ENCODE measurements at places on chromosomes 5 and 9.
A peak's percentile ranks its signal among the peaks of the same experiment; 100 is the strongest.

DNA sequence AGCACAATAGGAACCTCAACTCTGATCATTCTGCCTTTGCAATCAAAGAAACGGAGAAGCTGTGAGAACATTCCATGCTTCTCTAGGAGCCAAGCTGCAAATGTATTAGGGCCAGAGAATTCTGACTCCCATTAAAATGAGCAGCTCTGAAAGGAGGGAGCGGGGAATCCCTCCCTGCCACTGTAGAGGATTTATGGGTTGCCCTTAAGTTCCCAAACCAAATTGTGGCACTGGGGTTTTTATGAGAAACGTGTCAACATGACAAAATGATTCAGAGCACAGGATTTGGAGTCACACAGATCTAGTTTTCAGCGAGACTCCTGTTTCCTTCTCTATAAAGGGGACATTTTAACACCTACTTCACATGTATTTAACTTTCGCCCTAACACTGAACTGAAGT, 1.8 kb downstream of the IL6ST start:
- no peak for DNase-seq

DNA sequence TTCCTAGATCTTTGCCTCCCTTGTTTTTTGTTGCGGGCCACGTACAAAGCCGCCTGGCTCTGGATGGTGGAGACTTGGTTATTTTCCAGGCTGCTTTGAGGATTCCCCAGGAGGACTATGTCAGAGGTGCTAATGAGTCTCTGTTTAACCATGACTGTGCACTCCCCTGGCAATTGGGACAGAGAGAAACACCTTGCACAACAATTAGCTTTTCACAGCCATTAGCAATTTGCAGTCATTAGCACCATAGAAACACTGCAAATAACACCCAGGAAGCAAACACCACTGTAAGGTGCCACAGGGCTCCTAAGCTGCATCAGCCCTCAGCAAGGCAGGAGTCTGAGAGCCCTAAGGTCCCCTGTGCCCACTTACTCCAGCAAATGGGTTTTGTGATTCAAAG, 201.0 kb upstream of the VLDLR start:
- no peak for DNase-seq

DNA sequence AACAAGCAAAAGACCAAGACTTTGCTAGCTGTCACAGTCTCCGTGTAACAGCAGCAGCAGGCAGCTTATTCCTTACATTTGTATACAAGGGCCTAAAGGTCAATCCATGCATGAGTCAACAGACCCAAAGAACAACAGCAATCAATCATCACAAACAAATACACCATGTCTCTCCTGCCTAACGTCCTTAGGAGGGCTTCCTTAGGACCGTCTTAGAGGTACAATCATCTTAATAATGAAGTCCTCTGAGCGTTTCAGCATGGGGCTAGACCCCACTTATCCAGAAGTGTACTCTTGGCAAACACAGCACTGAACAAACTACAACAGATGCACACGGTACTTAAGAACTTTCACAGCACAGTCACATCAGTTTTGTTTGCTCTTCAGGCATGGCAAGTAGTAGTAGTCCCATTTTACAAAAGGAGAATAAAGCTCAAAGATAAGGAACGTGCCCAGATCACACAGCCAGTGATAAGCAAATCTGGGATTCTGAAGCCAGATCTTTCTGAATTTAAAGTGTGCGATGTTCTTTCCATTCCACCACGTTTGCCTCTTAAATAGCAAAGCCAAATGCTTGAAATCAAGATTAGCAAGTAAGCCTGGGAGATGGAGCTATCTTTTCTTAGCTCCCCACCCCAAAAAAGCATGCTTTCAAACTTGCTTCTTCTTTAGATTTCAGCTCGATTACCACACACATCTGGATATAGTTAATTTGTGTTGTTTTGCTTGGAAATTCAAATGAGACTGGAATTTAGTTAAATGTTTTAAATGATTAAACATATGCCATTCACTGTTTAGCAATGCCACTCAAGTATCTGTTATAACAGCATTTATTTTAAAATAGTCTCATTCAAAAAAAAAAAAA, 24.2 kb downstream of the PSMB7 start:
- no peak for DNase-seq

GRCh38 chr5:92421942-92422341, 1038.8 kb upstream of the ARRDC3 start:
- DNase-seq: no peak

DNA sequence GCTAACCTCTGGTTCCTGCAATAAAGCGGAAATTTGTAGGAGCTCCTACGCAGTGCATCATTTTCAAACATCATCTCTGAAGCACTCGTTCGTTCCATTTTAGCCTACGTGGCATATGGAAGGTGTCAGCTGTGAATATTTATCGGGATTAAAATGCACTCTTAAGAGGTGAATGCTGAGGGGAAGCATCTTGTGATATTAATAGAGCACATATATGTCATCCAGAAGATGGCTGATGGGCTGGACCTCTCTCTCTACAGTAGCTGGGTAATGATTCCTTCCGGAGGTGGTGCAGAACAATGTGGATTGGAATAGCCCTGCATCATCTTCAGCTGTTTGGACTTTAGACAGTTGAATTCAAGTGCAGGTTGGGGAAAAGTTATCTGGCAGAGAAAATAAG, 478.7 kb downstream of the DMAC1 start:
- DNase-seq: no peak

DNA sequence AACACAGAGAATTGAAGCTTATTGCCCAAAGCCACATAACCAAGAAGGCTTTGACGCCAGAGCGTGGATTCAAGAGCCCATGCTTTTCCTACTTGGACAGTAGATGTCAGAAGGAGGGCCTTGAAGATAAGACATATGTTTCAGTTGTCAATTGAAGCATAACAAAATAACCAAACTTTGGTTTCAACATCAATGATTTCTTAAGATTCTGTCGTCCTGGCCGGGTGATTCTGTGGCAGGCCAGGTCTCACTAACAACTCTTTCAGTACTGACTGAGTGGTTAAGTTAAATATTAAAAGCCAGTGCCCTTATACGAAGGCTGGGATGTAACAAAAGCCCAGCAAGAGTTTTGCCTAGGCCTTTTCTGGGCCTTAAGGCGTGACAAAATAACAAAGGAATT, 94.0 kb downstream of the RCL1 start:
- DNase-seq: no peak

DNA sequence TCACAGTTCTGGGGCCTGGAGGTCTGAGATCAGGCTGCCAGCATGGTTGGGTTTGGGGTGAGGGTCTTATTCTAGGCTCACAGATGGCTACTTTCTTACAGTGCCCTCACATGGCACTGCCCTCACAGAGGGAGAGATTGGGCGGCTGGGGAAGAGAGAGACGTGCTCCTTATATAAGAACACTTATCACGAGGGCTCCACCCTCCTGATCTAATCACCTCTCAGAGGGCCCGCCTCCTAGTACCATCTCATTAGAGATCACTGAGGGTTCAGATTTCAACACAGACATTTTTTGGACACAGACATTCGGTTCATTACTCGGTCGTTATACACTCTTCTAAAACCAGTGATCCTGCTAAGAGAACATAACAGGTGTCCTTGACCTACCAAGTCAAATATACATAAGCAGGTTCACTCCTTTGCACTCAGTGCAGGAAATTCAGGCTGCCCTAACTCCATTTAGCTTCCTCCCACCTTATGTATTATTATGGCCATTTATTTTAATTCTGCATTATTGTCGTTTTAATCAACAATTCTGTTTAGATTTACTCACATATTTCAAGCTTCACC, 121.7 kb downstream of the ICE1 start:
- DNase-seq: no peak

DNA sequence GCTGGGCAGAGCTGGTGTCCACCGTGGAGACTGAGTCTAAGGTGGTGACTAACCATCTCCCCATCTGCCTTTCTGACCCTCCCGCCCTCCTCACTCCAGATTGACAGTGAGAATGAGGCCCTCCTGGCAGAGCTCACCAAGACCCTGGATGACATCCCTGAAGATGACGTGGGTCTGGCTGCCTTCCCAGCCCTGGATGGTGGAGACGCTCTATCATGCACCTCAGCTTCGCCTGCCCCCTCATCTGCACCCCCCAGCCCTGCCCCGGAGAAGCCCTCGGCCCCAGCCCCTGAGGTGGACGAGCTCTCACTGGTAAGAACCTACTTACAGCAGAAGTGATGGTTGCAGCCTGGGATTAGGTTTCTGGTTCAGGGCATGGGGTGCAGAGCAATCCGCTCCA, 96.5 kb downstream of the PPARGC1B start:
- no peak for DNase-seq

DNA sequence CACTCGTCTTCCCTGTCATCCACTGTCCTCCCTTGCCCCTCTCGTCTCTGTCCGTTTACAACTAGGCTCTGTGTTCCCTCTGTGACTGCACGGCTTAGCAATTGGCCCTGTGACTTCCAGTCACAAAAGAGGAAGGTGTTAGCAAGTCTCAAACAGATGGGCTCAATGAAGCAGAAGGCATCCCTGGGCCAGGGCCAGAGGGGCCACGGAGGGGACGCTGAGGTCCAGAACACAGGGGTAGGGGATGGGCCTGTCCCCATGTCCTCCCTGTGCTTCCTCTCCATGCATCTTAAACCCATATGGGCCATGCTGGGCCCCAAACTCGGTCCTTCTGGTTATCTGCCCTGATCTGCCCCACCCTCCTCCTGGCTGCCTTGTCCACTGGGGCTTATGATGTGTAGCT, at the start of gene CD72:
TSS of gene CD72 (minus strand) at position 89 of the 403 bp plus-strand sequence. CDS start 110 bp downstream, outside the sequence.
- no peak for DNase-seq

DNA sequence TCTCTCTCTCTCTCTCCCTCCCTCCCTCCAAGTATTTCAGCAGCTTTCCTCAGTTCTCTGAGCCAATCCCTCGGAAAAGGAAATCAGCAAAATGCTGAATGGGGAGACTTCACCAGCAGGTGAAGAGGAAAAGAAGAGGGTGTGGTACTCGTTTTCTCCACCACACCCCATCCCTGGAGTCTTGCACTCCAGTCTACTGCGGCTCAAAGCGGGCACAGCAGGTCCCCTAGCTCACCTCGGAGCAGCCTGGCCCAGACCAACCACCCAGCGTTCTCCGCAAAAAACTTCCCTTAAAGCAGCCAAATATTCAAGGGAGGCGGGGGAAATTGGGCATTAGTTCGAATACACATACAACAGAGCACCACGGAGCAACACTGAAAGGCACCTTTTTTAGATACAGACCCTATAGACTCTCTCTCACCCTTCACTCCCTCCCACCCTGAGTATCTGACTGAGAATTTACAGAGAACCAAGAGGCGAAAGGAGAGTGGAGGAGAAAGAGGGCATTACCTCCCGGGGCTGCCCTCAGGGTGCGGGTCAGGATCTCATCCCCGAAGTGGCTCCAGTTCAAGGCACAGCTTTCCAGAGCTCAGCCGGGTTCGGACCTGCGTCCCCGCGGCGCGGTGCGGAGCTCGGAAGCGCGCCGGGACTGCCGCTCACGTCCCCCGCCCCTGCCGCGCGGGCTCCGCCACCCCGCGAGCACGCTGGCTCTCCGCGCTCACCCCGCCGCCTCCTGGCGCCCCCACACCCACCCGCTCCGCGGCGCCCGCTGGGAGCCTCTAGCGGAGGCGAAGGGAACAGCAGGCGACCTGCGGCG, 1638.5 kb upstream of the C9orf72 start:
- DNase-seq: peak; percentile 25

DNA sequence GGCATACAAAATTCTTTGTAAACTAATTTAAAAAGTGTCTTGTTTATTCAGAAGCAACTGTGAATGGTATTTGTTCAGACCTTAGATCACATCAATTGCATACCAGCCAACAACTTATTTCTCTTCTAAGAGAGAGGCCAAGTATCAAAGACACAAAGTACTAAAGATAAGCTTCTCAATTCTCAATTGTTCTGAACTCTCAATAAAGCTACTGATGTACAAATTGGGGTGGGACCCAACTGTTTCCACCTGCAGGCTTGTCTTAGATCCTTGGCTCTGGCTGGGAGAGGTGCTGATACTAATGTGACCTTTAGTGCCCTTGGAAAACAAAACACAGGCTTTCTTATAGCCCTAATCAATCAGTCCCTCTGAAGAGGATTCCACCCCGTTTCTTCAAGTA, 22.1 kb downstream of the XRCC4 start:
- DNase-seq: no peak

DNA sequence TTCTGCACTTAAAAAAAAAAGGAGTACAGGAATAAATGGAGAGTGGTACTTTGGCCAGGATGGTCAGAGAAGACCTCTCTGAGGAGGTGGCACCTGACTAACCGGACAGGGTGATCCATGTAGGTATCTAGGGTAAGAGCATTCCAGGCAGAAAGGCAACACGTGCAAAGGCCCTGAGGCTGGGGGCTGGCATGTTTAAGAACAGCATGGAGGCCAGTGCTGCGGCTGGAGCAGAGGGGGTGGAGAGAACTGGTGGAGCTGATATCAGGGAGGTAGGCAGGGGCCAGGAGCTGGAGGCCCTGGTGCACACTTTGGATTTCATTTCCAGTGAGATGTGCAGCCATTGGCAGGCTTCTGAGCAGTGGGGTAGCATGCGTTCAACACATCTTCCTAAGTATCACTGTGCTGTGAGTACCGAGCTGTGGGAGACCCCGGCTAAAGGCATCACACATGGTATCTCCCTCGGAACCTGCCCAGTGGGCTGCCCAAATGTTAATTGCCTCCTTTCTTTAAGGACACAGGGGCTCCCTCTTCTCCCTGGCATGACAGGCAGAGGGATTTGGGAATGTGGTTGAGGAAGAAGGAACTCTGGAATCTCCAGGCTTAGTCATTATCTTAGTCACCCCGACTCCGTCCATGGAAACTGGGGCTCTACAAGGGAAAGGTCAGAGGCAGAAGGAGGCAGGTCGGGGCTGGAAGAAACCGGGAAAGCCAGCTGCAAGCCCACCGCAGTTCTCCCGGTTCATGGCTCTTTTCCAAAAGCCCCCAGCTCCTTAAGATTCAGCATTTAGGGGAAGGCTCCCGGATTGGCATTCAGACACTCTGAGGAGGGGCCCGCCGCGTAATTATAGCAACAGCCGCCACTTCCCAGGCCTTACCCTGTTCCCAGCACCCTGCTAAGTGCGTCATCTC, 18.6 kb downstream of the SLC6A7 start:
- DNase-seq: no peak

- DNase-seq: no peak
Observed at GRCh38 chr5:143195491-143195890, 208.0 kb downstream of the NR3C1 start.

DNA sequence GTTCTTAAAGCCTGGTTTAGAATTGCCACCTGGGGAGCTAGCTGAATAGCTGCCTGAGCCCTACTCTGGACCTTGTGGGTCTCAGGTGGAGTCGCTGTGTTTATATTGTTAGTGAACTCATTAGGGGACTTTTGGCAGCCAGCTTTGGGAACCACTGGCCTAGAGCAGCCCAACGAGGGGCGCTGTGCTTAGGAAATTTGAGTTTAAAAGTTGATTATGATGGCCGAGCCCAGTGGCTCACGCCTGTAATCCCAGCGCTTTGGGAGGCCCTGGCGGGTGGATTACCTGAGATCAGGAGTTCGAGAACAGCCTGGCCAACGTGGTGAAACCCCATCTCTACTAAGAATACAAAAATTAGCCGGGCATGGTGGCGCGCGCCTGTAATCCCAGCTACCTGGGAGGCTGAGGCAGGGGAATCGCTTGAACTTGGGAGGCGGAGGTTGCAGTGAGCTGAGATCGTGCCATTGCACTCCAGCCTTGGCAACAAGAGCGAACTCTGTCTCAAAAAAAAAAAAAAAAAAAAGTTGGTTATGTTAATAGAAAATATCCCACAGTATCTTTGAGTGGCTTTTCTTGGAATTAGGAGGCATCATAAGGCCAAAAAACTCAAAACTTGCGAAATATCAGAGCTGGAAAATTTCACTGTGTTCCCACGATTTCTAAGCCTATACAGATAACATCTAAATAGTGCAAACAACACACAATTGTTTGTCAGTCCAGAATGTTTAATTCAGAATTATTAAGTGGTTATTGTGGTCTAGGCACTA, 809 bp downstream of the MCCC2 start:
- no peak for DNase-seq

All from stimulated activated CD4-positive, alpha-beta T cell treated with anti-CD3 and anti-CD28 coated beads, TNF-alpha, amount 100 ng/mL, for 48 hours (primary cell).